Kidney epithelial cell (primary cell): ENCODE measurements at places on chromosomes 4 and X.

DNA sequence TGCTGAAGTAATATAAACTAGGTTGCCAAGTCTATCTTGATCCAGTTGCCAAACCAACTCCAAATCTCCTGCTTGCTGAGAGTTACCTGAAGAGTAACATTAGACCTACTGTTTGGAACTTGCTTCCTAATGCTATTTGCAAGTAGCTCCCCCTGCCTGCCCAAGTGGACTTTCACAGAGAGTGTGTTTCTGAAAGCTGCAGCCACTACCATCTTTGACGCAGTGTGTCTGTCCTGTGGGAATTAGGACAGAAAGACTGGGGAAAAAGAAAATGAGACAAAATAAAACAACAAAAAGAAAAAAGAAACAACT lies 195.0 kb upstream of the HS3ST1 start:
- no peak for DNase-seq

- DNase-seq = no peak
Measured at GRCh38 chr4:38099908-38100407, 139.8 kb downstream of the PTTG2 start.

- DNase-seq = no peak
Measured at GRCh38 chr4:14952352-14952751, 49.9 kb upstream of the CPEB2 start.

DNA sequence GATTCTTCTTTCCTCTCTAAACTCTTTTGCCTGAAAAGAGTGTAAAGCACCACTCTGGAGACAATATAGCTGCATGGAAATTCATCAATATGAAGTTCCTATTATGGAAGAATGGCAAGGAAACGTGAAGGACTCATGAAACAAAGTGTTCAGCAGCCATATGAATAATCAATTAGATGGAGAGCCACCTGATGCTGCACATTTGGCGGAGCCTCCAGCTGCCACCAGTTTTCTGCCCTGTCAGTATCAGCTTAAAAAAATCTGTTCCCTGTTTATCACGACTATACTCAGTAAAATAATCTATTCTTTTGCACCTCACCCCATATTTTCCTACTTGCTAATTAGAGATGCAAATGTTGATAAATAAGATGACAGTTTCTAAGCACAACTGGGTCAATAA lies 276.0 kb downstream of the UNC5C start:
- no peak for DNase-seq

GRCh38 chr4:125041372-125041930 lies 273.3 kb upstream of the FAT4 start:
- no peak for DNase-seq

DNA sequence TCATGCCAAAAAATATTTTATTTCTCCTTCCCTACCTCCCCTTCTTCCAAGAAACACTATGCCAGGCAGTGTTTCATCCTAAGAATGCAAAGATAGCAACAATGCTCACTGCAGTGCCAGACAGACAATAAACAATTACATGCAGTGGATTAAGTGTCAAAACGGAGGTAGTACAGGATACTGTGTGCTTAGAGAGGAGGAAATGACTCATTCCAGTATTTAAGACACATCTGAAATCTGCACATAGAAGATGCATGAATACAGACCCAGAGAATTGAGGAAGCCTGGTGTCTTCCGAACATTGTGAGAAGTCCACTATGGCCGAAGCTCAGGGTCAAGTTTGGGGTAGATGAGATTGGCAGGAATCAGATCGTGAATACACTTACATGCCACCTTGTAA lies 326.4 kb downstream of the PPP3CA start:
- DNase-seq = no peak

GRCh38 chr4:151486168-151486567 lies 77.2 kb downstream of the FHIP1A start:
- no peak for DNase-seq

DNA sequence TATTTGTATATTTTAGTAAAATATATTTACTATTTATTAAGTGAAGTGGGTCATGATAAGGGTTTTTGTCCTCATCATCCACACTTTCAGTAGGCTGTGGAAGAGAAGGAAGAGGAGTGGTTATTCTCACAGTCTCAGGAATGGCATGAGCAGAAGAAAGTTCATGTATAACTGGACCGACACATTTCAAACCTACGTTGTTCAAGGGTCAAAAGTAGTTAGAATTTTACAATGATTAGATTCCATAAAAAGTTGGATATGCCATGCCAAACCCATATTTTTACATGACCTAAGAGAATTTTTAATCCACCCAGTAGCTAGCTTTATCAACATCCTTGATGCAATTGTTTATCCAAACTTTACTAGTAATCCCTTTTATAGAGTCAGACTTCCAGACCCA lies 15.6 kb upstream of the MAGEA8 start:
- no peak for DNase-seq

DNA sequence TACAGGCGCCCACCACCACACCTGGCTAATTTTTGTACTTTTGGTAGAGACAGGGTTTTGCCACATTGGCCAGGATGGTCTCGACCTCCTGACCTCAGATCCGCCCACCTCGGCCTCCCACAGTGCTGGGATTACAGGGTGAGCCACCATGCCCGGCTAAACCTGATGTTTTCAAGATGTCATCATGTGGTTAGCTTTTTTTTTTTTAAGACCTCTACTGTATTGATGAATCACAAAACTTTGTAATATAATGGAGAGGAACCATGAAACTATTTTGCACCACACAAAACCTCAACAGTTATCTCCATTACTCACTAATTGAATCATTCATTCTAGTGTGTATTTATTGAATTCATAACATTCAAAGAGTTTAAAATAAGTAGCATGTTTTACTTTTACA lies 94.7 kb upstream of the NEIL3 start:
- DNase-seq = no peak

- DNase-seq = no peak
Measured at GRCh38 chrX:154779261-154779660, 16.6 kb downstream of the DKC1 start.

- DNase-seq = no peak
Measured at GRCh38 chr4:115332078-115332477, 218.7 kb upstream of the NDST4 start.

GRCh38 chr4:6873291-6873690 lies 36.3 kb upstream of the TBC1D14 start:
- DNase-seq = no peak

DNA sequence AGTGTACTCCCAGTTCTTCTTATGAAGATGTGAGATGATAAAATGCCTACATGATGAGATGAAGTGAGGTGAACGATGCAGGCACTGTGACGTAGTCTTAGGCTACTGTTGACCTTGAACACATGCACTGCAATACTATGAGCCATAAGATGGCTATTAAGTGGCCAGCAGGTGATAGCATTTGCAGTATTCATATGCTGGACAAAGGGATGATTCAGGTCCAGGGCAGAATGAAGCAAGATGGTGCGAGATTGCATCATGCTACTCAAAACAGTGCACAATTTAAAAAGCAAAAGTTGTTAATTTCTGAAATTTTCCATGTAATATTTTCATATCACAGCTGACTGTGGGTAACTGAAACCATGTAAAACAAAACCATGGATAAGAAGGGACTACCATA lies 781.4 kb downstream of the PCDH18 start:
- no peak for DNase-seq

DNA sequence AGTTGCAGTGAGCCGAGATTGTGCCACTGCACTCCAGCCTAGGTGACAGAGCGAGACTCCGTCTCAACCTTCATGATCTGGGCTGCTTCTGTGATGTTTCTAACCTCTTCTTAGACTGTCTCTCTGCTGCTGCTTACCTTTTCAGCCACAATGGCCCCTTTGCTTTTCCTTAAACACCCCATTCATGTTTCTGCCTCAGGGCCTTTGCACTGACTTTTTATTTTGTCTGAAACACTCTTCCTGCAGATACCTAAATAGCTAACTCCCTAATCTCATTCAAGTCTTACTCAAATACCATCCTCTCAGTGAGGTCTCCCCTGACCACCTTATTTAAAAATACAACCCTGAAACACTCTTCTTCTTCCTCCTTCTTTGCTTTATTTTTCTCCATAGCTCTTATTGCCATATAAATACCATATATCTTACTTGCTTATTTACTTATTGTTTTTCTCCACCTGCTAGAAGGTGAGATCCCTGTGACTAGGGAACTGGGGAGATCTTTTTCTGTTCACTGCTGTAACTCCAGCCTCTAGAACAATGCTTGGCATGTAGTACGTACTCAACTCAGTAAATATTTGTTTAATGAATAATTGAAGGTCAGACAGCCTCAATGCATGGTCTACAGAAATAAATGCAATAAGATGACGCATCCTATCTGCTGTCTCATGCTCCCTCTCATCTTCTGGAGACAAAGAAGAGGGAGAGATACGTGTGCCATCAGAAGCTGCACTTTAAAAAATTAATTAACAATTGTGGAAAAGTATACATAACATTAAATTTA lies 43.8 kb upstream of the SETD7 start:
- no peak for DNase-seq

DNA sequence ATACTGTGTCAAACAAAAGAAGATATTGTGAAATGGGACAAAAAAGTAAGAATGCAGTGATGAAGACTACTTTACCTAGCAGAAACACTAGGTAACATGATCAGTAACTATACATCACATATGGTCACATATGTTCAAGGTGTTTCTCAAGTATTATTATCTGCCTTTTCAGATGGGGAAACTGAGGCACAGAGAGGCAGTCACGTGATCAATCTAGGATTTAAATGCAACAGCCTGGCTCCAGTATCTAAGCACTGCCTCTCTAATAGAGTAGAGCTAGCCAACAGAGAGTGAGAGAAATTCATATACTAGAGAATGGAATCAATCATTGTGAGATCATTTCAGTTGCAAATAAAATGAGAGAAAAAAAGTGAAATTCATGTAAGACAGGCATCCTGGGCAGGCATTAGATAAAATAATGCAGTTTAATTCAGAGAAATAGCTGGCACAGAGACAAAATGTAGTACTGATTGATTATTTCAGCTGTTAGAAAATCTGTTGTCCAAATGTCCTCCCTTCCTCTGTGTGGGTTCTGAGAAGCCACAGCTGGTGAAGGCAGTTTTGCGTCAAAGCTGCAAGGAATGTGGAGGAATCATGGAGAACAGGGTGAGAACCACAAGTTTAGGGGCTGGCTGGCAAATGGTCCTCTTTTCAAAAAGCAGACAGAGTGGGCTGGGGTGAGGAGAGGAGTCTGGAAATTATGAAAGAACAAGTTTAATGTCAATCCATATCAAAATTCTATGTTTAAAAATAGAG lies 26.0 kb downstream of the SMIM43 start:
- DNase-seq = no peak

- no peak for DNase-seq
Measured at GRCh38 chr4:4922441-4922840, 63.0 kb downstream of the MSX1 start.

DNA sequence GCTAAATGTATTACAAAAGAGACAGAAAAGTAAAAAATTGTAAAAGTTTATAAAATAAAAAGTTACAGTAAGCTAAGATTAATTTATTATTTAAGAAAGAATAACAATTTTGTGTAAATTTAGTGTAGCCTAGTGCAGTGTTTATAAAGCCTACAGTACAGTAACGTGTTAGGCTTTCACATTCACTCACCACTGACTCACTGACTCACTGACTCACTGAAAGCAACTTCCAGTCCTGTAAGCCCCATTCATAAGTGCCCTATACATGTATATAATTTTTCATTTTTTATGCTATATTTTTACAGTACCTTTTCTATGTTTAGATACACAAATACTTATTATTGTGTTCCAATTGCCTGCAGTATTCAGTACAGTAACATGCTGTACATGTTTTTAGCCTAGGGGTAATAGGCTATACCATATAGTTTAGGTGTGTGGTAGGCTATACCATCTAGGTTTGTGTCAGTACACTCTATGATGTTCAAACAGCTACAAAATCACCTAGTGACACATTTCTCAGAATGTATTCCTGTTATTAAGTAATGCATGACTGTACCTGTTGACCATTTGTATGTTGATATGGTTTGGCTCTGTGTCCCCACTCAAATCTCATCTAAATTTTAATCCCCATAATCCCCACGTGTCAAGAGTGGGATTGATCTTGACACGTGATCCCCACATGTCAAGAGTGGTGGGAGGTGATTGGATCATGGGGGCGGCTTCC lies 57.9 kb downstream of the CFAP299 start:
- DNase-seq = peak; percentile 26

DNA sequence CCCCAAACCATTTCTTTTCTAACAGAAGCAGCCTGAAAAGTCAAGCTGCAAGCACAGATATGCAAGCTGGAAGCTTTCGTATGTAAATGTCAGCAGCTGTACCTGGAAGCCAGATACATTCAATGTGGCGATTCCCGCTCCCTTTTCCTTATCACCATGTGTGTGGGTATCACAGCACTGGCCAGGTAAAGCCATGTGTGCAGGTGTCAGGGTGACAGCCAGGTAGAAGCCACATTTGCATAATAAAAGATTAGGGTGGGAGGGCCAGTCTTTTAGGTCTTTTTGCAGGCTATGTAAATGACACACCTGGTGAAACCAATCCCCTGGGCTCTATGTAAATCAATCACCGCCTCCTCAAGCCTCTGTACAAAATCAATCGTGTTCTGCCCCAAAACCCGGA lies 50.1 kb downstream of the RXFP1 start:
- no peak for DNase-seq

- DNase-seq = no peak
Measured at GRCh38 chr4:73936969-73937368, 44.9 kb downstream of the PF4 start.

GRCh38 chr4:176186067-176186466 lies 9.3 kb downstream of the SPATA4 start:
- DNase-seq = no peak

DNA sequence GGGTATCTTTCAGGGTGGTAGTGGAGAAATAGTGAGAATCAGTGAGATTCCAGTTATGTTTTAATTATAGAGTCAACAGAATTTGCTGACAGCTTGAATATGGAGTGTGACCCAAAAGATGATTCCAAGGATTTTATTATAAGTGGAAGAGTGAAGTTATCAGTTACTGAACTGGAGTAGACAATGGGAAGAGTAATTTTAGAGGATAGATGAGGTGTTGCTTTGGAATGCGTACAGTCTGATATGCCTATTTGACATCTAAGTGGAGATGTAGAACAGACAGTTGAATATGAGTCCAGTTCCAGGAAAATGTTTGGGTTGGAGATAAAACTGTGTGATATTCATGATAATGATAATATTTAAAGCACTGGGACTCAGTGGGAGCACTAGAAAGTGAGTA lies 174.2 kb downstream of the MAPK10 start:
- DNase-seq = no peak

DNA sequence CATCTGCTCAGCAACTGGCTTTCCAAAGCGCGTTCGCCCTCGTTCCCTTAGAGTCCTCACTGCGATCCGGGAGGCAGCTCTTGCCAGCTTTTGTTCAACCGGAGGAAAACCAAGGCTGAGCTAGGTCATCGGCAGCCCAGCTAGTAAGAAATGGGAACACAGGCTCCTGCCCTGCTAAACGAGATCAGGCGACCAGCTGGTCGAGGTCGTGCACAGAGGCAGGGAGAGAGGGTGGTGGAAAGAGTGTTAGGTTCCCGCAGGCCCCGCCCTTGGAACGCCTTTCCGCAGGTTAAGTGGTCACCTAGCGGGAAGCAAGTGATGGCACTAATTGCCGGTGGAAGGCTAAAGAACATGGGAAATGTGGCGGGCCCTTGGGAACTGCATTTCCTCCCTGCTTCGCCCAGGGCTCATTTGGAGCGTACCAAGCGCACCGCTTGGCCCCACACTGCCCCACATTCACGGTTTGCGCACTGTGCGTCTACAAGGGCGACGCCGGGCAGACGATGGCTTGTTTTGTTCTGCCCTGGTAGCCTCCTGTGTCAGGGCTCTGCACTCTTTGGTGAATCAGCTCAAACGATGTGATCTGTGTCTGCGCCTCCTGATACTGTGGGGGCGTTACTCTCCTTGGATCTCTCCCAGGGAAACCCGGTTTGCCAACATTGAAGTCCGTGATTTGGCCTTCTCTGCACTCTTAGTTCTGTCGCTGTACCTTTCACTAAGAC lies 7.2 kb upstream of the PRDM8 start:
- no peak for DNase-seq
